ENCODE measurements at places on chromosomes 1 and 21. TPM values are rescaled to one million over a fixed set of nuclear protein-coding genes. Genes with fewer than 3 reads are reported as not detected.

Gene ZBTB8A
- 0.11 TPM for total RNA-seq

Gene VWA5B1
- total RNA-seq: not detected

Gene HAO2
- not detected for total RNA-seq

Gene ESRRG
- total RNA-seq: not detected

Gene KRTAP7-1
- total RNA-seq: not detected

Gene FCRL1
- total RNA-seq: not detected

Gene MUTYH
- 59.8 TPM for total RNA-seq

Gene CENPL
- total RNA-seq: 39.2 TPM

Gene TMEM125
- total RNA-seq: not detected

Gene ETV3L
- total RNA-seq: not detected

Gene CYP4A11
- total RNA-seq: not detected

Gene C8B
- not detected for total RNA-seq

Gene CD2
- total RNA-seq: 189 TPM

DNA sequence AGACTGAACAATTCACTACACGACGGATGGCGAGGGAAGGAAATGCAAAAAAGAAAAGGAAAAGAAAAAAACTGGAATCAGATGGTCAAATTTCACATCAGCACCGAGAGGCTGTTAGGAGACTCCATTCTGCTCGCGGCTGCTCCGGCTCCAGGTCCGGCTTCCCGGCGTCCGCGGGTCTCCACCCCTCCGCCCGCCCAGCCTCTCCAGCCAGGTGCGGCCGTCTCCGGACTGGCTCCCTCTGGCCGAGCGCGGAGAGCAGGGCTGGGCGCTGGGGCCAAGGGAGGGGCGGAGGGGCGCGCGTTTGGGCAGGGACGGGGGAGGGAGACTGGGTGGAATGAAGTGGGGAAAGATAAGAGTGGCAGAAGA, 332 bp downstream of the KCNJ6 start:
- no peaks in the 10 kb centered on the region for H3K4me1 ChIP-seq
- H3K27me3 ChIP-seq: peaks cover 35% of the 10 kb centered on the region
- peaks cover 3% of the 10 kb centered on the region for H3K36me3 ChIP-seq
- H3K4me3 ChIP-seq: no peak overlapping the region
- no peak overlapping the region for H3K27ac ChIP-seq

- H3K27ac ChIP-seq: no peak overlapping the region
- H3K4me3 ChIP-seq: no peak overlapping the region
- no peaks in the 10 kb centered on the region for H3K36me3 ChIP-seq
- DNase-seq: no peak
- no peaks in the 10 kb centered on the region for H3K27me3 ChIP-seq
These were observed 1626.7 kb upstream of the B3GALT2 start for GRCh38 chr1:194813096-194813495.

- H3K4me1 ChIP-seq: no peaks in the 10 kb centered on the region
- H3K4me3 ChIP-seq: no peak overlapping the region
- H3K27ac ChIP-seq: no peak overlapping the region
- H3K36me3 ChIP-seq: no peaks in the 10 kb centered on the region
These were observed 411.2 kb downstream of the MATN1 start for GRCh38 chr1:30312226-30312625.

GRCh38 chr1:48969971-48970370, 193.3 kb upstream of the BEND5 start:
- H3K36me3 ChIP-seq: no peaks in the 10 kb centered on the region
- no peaks in the 10 kb centered on the region for H3K4me1 ChIP-seq
- peaks cover 4% of the 10 kb centered on the region for H3K27me3 ChIP-seq
- DNase-seq: no peak
- no peak overlapping the region for H3K4me3 ChIP-seq

DNA sequence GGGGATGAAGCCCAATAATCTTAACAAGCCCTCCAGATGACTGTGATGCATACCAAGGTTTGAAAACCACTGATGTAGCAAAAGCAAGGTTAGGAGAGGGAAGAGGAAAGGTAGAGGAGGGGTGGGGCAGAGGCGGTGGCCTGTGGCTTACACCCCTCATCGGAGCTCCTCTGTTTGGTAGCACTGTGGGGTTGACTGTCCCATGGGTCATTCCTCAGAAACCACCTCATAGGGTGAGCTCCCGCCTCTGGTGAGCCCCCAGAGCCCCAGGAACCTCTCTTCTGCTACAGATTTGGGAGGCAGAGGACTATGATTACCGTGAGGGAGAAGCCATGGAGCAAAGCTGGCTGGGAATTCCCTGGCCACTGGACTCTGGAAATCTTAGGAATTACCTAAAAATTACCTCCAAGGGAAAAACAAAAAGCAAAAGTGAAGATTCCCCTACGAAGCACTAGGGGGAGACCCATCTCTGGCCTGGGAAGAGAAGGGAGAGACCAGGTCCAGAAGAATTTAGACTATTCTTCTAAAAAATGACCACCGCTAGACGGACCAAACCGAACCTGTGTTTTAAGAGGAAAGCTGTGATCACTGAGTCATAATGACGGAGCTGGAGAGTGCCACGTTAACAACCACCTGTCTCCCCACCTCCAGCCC, 1.5 kb upstream of the RASSF5 start:
- no peak for DNase-seq
- H3K4me3 ChIP-seq: peak overlapping the region; percentile 73
- H3K27me3 ChIP-seq: peaks cover 25% of the 10 kb centered on the region
- H3K36me3 ChIP-seq: peaks cover 12% of the 10 kb centered on the region
- H3K27ac ChIP-seq: no peak overlapping the region

- H3K27ac ChIP-seq: no peak overlapping the region
- no peaks in the 10 kb centered on the region for H3K27me3 ChIP-seq
- H3K4me1 ChIP-seq: peaks cover 3% of the 10 kb centered on the region
- peaks cover 14% of the 10 kb centered on the region for H3K36me3 ChIP-seq
- no peak overlapping the region for H3K4me3 ChIP-seq
These were observed 35.6 kb downstream of the SMYD2 start for GRCh38 chr1:214316593-214316992.

DNA sequence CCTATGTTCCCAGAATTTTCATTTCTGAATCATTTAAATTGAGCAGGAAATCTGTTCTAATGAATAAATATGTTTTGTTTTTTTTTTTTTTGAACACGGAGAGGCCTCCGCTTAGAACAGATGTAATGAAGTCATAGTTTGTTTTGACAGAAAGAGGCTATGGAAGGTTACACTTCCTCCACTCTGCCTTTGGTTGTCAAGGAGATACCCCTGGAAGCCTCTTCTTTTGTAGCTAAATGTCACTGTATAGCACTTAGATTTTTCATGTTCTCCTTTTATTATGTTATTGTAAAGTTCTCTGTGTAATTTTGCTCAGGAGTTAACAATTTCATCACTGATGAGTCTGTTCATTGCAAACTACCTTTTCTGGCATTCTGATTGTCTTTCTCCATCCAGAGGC, 22.7 kb upstream of the GNG12 start:
- peaks cover 11% of the 10 kb centered on the region for H3K27me3 ChIP-seq
- no peaks in the 10 kb centered on the region for H3K4me1 ChIP-seq
- no peak overlapping the region for H3K4me3 ChIP-seq
- H3K36me3 ChIP-seq: no peaks in the 10 kb centered on the region

DNA sequence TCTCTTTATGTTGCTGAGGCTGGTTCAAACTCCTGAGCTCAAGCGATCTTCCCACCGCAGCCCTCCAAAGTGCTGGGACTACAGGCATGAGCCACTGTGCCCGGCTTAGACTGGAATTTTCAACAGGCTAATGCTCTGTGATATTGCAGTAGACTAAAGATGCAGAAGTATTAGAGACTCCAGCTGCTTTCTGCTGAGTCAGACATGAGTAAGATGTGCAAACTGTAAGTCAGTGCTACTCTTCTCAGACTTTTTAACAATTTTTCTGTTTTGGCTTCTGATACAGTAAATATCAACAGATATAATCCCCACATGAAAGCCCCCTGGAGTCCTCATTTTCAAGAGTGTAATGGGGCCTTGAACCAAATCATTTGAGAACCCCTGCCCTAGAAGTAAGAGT, 29.3 kb upstream of the NLRP3 start:
- H3K27me3 ChIP-seq: no peaks in the 10 kb centered on the region
- DNase-seq: no peak
- no peak overlapping the region for H3K27ac ChIP-seq
- no peak overlapping the region for H3K4me3 ChIP-seq
- peaks cover 4% of the 10 kb centered on the region for H3K4me1 ChIP-seq
- H3K36me3 ChIP-seq: no peaks in the 10 kb centered on the region

- H3K36me3 ChIP-seq: no peaks in the 10 kb centered on the region
- H3K4me3 ChIP-seq: no peak overlapping the region
- DNase-seq: no peak
- H3K4me1 ChIP-seq: no peaks in the 10 kb centered on the region
- H3K27ac ChIP-seq: no peak overlapping the region
These were observed 51.2 kb upstream of the FMOD start for GRCh38 chr1:203402152-203402551.

GRCh38 chr1:222792744-222793143, 22.1 kb upstream of the DISP1 start:
- H3K36me3 ChIP-seq: no peaks in the 10 kb centered on the region
- no peak overlapping the region for H3K4me3 ChIP-seq
- H3K4me1 ChIP-seq: peaks cover 10% of the 10 kb centered on the region
- H3K27me3 ChIP-seq: no peaks in the 10 kb centered on the region
- no peak overlapping the region for H3K27ac ChIP-seq
- no peak for DNase-seq

DNA sequence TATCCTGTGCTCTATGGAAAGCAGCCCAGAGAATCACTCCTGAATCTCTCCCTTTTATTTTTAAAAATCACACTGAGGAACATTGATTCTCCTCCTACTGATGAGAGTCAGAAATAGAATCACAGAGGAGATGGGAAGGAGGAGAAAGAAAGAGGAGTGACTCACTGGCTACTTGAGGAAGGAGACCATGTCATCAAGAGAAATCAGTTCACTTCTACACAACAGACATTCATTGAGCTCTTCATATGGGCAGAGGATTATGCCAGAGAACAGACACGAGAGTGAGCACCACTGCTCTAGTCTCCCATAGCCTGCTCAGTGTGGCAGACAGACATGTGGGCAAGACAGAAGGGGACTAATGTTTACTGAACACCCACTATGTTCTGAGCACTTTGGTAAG, 44.2 kb downstream of the RAB3B start:
- H3K27me3 ChIP-seq: peaks cover 6% of the 10 kb centered on the region
- H3K36me3 ChIP-seq: no peaks in the 10 kb centered on the region
- no peak overlapping the region for H3K27ac ChIP-seq
- no peak overlapping the region for H3K4me3 ChIP-seq
- H3K4me1 ChIP-seq: no peaks in the 10 kb centered on the region
- DNase-seq: no peak

- peaks cover 63% of the 10 kb centered on the region for H3K4me1 ChIP-seq
- H3K27me3 ChIP-seq: no peaks in the 10 kb centered on the region
- H3K4me3 ChIP-seq: peak overlapping the region; percentile 97
- H3K27ac ChIP-seq: peak overlapping the region; percentile 96
These were observed 3.1 kb downstream of the ENO1 start for GRCh38 chr1:8875216-8875861.

- H3K36me3 ChIP-seq: no peaks in the 10 kb centered on the region
- no peak for DNase-seq
- H3K27me3 ChIP-seq: no peaks in the 10 kb centered on the region
- H3K27ac ChIP-seq: no peak overlapping the region
- no peak overlapping the region for H3K4me3 ChIP-seq
These were observed 662.9 kb downstream of the PLPP3 start for GRCh38 chr1:55916481-55916880.

DNA sequence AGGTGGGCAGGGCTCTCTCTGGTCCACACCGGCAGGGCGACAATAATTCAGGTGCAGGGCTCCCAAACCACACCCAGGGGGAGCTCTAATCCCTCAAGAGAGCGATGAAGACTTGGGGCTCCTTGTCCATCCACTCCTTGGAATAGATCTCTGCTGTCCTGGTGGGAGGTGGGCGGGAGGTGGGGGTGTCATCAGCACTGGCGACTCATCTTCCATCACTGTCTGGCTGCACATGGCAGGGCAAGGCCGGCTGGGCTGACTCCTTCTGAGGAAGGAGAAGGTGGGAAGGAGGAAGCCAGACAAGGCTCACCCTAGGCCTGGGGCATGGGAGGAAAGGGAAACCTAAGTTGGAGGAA, 29.3 kb downstream of the TNNT2 start:
- H3K4me3 ChIP-seq: no peak overlapping the region
- H3K4me1 ChIP-seq: no peaks in the 10 kb centered on the region
- no peaks in the 10 kb centered on the region for H3K36me3 ChIP-seq
- H3K27me3 ChIP-seq: peaks cover 14% of the 10 kb centered on the region
- peak; percentile 47 for DNase-seq

GRCh38 chr1:46197560-46197963, 672 bp downstream of the POMGNT1 start:
- no peaks in the 10 kb centered on the region for H3K27me3 ChIP-seq
- peak overlapping the region; percentile 80 for H3K27ac ChIP-seq
- peaks cover 3% of the 10 kb centered on the region for H3K36me3 ChIP-seq
- peak overlapping the region; percentile 81 for H3K4me3 ChIP-seq

DNA sequence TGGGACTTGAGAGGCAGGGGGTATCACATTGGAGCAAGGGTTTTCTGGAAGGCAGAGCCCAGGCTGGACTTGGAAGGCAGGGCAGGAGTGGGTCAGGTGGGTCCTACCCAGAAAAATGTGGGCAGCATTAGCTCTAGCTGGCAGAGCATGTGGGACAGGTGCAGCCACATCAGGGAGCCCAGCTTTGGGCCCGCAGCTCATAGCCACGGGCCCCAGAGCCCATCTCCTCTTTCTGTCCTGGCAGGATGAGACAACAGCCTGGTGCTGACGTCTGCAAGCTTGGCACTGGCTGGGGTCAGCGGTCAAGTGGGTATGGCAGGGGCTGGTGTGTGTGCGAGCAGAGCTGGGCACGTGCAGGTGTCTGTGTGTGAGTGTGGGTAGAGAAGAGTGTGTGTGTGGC, 154.7 kb downstream of the GRIK3 start:
- no peak overlapping the region for H3K27ac ChIP-seq
- no peak overlapping the region for H3K4me3 ChIP-seq
- H3K27me3 ChIP-seq: peaks cover 6% of the 10 kb centered on the region

- no peak overlapping the region for H3K27ac ChIP-seq
- peaks cover 4% of the 10 kb centered on the region for H3K4me1 ChIP-seq
- no peak overlapping the region for H3K4me3 ChIP-seq
- H3K36me3 ChIP-seq: no peaks in the 10 kb centered on the region
- DNase-seq: no peak
These were observed 12.0 kb upstream of the ETV3L start for GRCh38 chr1:157111396-157112165.

DNA sequence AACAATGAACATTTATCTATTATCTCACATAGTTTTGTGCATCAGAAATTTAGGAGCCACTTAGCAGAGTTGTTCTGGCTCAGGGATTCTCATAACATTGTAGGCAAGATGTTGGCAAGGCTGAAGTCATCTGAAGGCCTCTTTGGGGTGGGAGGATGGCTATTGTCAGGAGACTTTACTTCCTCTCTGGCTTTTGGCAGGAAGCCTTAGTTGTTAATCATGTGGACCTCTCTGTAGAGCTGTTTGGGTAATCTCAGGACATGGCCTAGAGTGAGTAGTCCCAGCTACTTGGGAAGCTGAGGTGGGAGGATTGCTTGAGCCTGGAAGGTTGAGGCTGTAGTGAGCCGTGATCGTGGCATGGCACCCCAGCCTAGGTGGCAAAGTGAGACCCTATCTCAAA, 40.2 kb downstream of the RASAL2 start:
- no peak for DNase-seq
- no peaks in the 10 kb centered on the region for H3K36me3 ChIP-seq

GRCh38 chr21:36162631-36163030, 6.0 kb downstream of the DOP1B start:
- DNase-seq: no peak
- H3K27me3 ChIP-seq: no peaks in the 10 kb centered on the region
- H3K4me1 ChIP-seq: peaks cover 24% of the 10 kb centered on the region

Data from activated CD8-positive, alpha-beta T cell treated with anti-CD3 and anti-CD28 coated beads, Interleukin-2, amount 10 ng/mL, durations not matched to agents 7 days and 5 days (primary cell).